ENCODE measurements at places on chromosomes 4 and X.

- no peak for DNase-seq
Measured at GRCh38 chr4:3611778-3612177, 79.6 kb upstream of the LRPAP1 start.

GRCh38 chrX:40298572-40299479, 201.1 kb upstream of the BCOR start:
- DNase-seq: no peak

DNA sequence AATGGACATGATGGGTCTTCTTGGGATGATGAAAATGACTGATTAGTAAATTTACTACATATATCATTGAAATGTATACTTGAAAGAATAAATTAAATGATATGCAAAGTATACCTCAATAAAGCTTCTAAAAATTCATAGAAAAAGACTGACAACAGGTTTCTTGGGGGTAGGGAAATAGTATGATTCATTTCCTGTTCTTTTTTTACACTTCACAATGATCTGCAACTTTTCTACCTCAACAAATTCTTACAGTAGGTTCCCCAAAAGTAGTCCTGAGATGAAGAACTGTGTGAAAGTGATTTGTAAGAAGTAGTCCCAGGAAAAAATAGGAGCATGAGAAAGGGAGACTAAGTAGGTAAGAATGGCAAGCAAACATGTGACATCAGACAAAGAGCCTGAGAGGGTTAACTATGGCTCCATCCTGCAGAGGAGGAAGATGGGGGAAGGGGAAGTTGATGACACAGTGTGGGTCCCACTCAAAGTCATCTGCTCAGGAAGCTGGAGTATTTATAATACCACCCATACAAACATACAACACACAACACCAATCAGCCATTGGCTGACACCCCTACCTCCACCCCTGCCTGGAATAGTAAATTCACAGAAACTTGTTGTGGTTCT, 73.9 kb downstream of the ARHGAP6 start:
- DNase-seq: no peak

- DNase-seq: no peak
Measured at GRCh38 chr4:83251447-83251830, 33.2 kb downstream of the COQ2 start.

DNA sequence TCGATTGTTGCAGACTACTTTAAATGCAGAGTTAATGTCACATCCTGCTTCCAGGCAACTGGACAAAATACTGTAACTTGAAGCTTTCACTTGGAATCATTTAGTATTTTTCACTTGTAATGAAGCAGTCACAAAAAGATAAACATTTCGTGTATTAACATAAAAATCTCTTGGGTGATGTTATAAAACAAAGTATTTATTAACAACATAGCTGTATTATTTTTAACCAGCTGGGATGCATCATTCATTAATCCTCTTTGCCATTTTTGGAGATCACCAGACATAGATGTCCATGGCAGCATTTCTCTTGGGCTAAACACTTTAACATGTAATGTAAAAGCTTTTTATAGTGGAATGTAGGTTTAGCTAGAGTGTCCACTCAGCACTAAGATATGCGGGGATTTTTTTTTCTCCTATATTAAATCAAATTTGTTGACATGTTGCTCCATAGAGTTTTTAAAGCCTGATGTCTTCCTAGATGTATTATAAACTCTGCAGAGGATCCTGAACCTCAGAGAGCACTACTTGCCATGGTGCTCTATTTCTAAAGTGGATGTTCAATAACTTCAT, 193.7 kb upstream of the SPANXN4 start:
- DNase-seq: no peak

- DNase-seq: no peak
Measured at GRCh38 chrX:151774421-151774820, 39.9 kb downstream of the CNGA2 start.

GRCh38 chr4:94895081-94895480, 137.3 kb downstream of the BMPR1B start:
- DNase-seq: no peak

DNA sequence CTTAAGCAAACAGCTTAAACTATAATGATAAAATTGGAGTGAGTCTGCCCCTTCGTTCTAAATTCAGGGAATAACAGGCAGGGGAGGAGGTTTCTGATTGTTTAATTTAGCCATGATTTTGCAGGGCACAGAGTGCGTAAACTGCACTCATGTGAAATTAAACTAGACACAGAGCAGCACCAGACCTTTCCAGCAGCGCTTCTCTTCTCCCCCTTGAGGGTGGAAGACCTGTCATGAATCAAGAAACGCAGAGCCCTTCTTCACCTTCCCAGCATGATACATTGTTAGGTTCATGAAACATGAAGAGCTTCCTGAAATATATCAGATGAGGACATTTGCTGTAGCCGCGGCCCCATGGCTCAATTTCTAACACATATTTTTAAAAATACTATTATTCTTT, 63.1 kb downstream of the FAM114A1 start:
- DNase-seq: no peak

GRCh38 chr4:113423631-113424030, 337.9 kb downstream of the CAMK2D start:
- no peak for DNase-seq

- DNase-seq: peak; percentile 48
Measured at GRCh38 chrX:153649178-153649914, 2.3 kb downstream of the DUSP9 start.

GRCh38 chrX:131741103-131741581, 197.3 kb downstream of the OR13H1 start:
- peak; percentile 88 for DNase-seq

Measured in aorta (tissue), 5 donors.